Stimulated activated CD8-positive, alpha-beta memory T cell treated with anti-CD3 and anti-CD28 coated beads, Interleukin-12 subunit alpha, Interleukin-12 subunit beta, amount 100 ng/mL, for 1 hour (primary cell): ENCODE measurements at places on chromosomes 5 and 9.

DNA sequence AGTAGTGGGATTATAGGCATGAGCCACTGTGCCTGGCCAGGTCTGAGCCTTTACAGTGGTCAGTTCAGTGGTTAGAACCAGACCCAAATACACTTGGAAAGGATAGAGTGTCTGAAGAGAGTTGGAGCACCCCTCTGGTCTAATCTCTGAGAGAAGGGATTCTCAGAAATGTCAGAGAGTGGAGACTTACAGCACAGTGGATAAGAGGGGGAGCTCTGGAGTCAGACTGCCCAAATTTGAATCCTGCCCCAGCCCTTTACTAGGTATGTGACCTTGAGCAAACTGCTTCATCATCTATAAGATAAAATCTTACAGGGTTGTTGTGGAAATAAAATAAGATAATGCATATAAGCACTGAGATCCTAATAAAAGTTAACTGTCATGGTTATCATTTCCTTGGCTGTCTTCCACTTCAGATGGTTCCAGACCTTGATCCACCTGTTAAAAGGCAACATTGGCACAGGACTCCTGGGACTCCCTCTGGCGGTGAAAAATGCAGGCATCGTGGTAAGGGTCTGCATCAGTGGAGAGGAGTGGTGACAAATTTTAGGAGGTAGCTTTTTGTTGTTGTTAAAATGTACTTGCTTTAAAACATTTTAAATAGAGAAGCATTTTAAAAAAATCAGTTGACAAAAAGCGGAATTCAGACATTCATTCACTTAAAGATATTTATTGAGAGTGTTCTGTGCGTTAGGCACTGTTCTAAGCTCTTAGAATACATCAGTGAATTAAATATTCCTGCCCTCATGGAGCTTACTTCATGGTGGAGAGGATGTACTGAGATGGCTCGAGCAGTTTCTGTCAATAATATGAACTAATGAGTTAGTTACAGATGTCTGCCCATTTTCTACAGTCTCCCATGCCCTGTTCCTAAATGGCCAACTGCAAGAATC, 16.0 kb downstream of the SLC36A1 start:
- DNase-seq = no peak

DNA sequence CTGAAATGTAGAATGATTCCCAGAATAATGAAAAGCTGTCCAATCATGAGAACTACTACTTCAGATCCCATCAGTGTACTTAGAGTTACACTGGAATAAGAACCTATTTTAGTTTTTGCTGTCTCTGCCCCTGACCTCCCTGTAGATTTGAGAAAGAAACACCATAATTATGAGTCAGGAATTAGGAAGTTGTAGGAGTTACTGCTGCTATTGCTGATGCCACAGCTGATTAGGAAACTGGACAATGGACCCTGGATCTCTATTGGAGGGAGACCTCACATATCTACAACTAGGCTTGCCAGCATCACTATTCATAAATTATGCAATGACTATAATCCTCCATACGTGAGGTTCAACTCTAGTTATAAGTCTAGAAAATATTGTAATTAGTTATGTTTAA, 48.8 kb upstream of the EDIL3 start:
- no peak for DNase-seq

DNA sequence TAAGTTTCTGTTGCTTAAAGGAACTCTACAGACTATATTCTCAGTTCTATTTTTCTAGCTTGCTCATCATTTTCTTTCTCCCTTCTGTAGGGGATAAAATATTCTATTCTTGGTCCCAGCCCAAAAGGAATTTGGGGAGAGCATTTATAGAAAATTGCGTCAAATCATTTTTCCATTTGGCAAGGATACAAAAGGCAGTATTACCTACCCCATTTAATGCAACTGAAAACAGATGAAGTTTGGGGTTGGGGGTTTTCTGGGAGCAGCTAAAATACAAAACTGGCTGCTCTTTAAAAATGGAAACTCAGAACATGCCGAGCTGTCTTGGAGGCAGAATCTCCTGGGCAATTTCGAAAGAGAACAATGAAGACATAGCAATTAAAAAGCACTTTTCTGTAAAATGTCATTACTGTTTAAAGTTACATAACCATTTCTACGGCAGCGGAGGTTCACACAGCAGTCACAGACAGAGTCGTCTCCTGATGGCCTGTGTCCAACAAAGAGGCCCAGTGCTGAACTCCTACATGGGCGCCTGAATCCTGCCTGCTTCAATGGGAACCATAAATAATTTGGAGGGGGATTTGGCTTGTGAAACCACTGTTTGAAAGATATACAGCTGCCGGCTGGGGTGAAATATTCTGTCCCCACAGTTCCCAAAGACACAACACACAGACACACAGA, 152.4 kb downstream of the BRINP1 start:
- DNase-seq = no peak

DNA sequence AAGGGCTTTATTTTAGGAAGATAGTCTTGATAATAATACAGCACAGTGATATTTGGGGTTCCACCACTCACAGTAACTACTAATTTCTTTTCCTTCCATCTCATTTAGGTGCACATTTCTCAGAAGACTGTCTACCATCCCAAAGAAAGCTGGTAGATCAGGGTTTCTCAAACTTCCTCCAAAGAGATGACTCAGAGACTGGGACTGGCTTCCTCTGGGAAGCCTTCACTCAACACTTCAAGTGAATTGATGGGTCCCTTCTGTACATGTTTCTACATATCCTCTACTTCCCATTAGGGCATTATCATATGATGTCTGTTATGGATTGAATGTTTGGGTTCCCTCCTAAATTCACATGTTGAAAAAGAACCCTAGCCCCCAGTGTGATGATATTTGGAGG, 138.5 kb downstream of the SPOCK1 start:
- DNase-seq = no peak

DNA sequence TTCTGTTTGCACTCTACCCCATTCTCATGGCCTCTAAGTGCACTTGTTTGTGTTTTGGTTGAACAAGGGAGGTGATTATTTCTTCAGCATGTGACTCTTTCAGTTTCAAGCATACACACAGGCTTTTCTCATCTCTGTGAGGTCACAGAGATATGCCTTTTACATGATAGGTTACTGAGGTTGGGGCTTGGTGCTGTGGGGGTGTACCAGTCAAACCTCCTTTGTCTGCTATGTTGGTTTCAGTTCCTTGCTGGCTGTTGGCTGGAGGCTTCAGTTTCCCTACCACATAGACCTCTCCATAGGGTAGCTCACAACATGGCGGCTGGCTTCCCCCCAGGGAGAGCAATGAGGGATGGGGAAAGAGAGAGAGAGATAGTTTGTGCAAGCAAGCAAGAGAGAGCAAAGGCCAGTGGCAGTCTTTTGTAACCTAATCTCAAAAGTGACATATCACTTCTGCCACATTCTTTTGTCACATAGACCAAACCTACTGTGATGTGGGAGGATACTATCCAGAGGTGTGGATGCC, 96.7 kb upstream of the SEMA6A start:
- DNase-seq = no peak

DNA sequence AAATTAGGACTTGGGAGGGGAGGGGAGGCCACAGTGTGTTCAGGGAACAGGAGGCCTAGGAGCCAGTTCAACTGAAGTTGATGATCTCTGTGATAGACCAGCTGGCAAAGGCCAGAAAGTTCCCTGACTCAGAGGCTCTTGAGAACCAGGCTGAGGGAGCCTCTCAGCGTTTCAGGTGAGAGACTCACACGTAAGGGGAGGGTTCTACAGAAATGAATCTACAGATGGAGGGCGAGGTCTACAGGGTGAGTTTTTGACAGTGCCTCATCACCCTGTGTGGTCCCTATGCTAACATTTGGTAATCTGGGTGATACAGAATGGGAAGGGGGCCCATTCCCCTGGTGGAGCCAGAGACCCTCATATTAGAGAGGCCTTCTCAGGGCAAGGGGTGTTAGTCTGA, 32.0 kb downstream of the ENHO start:
- DNase-seq = no peak

DNA sequence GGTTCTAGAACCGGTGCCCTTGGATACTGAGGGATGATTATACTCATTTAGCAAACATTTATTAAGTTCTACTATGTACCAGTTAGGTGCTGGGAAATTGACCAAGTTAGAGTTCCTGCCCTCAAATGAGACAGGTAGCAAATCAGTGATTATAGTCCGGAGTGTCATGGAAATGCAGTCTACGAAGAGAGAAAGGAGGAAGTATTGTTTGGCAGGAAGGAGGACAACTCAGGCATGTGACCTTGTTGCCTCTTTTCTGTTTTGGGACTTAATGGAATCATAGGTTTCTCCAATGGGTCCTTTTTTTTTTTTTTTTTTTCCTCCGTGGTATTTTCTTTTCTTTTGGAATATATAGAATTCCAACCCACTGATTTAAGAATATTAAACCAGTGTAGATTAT, 28.0 kb downstream of the OSTF1 start:
- DNase-seq = no peak

DNA sequence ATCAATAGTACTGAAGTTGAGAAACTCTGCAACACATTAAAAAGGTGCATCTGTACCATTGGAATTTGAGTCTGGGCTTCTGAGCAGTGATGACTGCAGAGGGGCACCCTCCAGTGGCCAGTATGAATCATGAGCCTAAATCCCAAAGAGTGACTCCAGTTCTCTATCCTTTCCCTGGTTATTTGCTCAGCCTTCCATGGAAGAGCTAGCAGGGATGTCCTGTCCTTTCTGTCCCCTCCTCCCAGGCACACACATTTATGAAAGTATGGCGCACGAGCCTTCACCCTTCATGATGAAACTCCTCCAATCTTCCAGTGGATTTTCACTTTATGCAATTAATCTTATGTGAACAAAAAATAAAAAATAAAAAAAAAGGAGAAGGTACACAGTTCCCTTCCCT, 81.0 kb downstream of the ESM1 start:
- DNase-seq = no peak

DNA sequence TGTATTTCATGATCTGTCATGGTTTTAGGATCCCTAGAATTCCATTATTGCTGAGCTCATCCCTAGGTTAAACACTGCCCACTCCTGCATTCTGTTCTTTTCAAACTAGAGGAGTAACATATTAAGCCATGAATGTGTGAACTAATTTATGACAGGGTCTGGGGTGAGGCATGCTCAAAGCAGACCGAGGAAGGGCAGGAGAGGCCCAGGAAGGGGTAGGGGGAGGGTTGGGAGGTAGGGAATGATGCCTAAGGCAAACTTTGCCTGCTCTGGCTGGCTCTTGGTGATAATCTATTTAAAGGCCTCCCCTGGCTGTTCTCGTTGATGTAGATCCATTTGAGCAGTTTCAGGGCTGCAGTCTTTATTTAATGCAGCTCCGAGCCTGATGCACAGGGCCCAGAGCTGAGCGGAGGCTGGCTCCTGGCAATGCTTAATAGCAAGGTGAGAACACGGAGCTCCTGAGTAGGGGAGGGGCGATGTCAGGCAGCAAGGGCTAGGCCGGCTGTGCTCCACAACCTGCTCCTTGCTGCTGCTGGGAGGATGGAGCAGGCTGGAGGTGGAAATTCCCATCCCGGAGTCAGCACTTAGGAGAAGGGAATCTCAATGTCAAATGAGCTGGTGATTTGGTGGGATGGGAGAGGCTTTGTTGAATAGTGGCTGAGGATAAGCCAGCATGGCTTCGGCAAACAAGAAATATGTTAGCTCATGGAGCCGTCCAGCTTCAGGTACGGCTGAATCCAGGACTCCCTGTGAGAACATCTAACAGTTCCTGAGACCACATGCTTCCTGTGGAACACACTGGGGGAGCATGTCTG, 73.2 kb upstream of the UNC5A start:
- no peak for DNase-seq

- no peak for DNase-seq
Observed at GRCh38 chr9:109182940-109183798, 16.1 kb upstream of the FRRS1L start.

DNA sequence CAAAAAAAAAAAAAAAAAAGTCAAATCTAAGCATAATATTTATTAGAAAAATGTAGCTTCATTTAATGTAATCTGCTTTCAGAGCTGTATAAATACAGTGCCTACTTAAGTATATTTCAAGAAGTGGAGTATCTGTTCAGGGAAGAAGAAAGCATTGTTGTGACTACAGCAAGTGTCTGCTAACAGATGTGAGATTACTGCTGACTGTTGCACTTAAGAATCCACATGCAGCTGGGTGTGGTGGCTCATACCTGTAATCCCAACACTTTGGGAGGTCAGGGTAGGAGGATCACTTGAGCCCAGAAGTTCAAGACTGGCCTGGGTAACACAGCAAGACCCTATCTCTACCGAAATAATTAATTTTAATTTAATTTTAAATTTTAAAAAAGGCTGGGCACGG, 19.0 kb downstream of the KDM3B start:
- DNase-seq = no peak

GRCh38 chr9:91347377-91347776, 14.3 kb downstream of the AUH start:
- DNase-seq = no peak

DNA sequence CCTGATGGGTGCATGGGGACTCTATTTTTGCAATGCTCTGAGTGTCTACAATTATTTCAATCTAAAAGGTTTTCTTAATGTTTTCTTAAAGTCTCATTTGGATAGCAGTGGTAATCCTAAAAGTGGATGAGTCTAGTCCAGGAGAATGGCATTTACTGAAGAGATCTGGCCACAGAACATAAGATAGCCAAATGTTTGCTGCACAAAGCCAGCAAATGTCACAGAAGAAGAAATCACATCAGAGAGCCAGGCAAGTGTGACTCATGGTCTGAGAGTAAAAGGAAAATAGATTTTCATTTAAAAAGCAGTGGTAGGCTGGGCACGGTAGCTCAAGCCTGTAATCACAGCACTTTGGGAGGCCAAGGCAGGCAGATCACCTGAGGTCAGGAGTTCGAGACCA, 352.7 kb upstream of the GRAMD2B start:
- no peak for DNase-seq

- peak; percentile 70 for DNase-seq
Observed at GRCh38 chr9:34603610-34604231, 8.2 kb downstream of the RPP25L start.

- DNase-seq = no peak
Observed at GRCh38 chr5:130762031-130762430, 403.0 kb downstream of the HINT1 start.

- DNase-seq = no peak
Observed at GRCh38 chr9:80070071-80070742, 498.4 kb downstream of the TLE4 start.

DNA sequence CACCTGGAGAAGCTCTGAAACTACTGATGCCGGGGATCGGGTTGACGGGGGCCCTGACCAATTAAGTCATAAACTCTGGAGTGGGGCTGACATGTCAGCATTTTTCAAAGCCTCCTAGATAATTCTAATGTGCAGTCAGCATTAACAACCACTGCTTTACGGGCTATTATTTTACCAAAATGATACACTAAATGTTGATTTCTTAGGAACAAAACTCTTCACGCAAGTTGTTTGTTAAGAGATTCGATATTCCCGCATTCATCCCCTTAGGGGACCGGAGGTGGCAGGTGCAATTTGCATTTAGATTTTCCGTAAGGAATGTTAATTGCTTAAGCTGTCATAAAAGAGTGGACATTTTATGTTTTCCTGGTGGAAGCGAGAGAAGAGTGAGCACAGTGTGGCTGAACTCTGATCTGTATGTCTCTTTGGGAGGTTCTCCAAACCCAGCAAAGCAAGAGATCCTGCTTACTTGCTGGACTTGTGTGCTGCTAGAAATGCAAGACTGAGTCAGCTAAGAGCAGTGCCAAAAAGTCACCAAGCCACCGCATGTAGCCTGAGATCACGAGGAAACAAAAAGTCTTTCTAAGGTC, 77.6 kb downstream of the UGCG start:
- DNase-seq = no peak
